Femur (tissue), 1 donor: ENCODE measurements at places on chromosomes 3 and 15.

GRCh38 chr3:59456852-59457485 lies 407.1 kb upstream of the CFAP20DC start:
- DNase-seq: no peak

DNA sequence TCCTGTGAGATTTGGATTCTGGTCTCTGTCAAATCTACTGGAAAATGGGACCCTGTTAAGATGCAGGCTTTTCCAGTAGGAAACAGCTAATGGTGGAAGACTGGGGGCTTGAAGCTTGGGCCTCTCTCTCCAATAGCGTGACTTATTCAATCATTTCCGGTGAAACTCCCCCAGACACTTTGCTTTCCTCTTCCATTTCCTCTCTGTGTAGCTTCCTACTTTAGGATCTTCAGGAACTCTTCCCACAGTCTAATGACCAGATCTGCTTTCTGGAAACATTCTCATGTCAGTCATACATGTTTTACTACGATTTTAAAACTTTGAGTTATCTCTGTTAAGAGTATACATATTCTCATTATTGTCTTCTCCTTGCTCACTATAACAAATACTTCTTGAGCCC lies 28.0 kb upstream of the TPRG1 start:
- DNase-seq: no peak

GRCh38 chr3:125054062-125054448 lies 1.7 kb downstream of the HEG1 start:
- no peak for DNase-seq

DNA sequence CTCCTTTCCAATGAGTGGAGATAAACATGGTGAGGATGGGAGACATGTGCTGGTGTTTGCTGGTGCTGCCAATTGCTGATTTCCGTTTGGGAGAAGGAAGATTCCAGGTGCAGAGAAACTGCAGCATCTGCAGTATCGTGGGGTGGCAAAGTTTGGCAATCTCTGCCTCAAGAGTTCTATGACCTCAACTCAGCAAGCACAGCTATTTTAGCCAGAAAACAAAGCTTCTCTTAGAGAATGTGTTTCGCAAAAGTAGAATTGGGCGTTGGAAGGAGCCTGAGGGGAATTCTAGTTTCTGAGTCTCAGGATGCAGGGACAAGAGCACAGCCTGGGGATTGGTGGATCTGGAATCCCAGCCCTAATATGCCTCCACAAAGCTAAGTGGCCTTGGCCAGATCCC lies 18.2 kb upstream of the SHC4 start:
- DNase-seq: no peak

DNA sequence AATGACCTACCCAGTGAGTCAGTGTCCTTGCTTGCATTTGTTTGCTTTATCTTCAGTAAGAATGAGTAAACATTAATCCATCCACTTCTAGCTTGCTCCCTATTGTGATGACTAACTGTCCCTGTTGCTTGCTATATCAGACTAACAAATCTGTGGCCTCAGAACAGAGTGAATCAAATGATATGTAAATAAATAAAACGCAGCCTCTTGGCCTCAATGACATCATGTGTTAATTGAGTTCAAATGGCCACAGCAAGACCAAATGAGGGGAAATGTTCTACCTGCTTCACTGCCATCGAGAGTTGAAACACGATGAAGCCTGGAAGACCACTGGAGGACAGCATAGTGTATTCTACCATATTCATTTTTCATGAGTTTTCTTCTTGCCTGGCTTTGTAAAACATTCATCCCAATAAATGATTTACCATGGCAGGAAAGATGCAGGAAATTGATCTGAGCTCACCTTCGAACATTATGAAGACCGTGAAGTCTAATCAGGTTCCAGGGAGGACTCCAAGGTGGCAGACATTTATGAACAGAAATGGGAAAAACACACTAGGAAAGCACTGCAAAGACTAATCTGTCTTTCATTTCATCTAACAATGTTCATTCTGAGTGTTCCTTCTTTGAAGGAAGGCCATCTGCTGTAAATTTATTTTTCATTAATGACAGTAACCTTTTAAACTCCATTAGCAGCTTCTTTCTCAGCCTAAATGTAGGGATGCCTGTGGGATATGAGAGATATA lies 1144.5 kb downstream of the TUSC7 start:
- DNase-seq: no peak
